ENCODE measurements at places on chromosomes 12 and 14.

DNA sequence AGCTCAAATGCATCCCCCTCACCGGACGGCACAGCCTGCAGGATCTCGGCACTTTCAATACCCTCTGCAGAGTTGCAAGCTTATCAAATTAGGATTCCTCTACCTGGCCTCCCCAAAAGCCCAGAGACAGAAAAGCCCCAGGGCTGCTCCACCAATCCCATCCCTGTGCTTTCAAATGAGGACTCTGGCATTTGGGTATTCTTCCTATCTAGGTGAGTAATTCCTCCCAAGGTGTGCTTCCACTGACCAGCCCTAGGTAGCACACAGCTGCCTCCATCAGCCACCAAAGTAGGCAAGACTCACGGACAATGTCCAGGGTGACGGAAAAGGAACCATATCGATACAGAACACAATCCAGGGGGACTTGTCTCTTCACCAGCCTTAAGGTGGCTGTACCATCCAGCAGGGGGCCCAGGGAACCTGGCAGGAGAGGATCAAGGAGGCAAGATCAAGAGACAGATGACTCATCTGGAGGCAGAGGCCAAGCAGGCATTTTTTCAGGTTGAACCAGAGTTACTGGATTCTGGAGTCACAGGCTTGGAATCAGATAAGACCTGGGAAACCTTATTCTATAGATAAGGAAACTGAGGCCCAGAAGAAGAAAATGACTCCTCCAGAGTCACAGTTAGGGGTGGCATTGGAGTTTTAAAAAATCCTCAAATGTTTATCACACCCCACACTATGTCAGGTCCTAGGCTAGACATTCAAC, 9.9 kb downstream of the PMEL start:
- DNase-seq, result no peak

DNA sequence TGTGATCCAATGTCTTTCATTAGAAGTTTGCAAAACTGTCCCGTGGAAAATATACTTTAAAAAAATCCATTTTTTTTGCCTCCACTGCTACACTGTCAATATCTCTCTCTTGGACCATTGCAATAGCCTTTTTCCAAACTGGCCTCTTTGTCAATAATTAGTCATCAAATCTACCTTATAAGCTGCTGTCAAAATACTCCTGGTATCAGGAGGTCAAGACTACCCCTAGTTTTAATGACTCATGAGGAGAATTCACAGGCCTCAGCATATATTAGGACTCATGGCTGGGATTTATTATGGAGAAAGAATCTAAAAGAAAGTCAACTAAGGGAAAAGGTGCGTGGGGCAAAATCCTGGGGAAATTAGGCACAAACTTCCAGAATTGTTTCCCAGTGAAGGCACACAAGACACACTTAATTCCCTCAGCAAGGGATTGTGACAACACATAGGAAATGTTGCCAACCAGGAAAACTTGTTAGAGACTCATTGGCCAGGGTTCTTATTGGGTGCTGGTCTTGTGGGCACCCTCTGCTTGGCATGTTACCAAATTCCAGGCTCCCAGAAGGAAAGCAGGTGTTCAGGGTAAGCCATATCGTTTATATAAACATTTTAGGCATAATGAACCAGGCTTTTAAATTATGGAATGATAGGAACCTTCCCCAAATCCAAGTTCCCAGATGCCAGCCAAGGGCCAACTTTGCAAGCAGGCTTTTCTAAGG, 56.1 kb downstream of the TMEM117 start:
- DNase-seq, result no peak

DNA sequence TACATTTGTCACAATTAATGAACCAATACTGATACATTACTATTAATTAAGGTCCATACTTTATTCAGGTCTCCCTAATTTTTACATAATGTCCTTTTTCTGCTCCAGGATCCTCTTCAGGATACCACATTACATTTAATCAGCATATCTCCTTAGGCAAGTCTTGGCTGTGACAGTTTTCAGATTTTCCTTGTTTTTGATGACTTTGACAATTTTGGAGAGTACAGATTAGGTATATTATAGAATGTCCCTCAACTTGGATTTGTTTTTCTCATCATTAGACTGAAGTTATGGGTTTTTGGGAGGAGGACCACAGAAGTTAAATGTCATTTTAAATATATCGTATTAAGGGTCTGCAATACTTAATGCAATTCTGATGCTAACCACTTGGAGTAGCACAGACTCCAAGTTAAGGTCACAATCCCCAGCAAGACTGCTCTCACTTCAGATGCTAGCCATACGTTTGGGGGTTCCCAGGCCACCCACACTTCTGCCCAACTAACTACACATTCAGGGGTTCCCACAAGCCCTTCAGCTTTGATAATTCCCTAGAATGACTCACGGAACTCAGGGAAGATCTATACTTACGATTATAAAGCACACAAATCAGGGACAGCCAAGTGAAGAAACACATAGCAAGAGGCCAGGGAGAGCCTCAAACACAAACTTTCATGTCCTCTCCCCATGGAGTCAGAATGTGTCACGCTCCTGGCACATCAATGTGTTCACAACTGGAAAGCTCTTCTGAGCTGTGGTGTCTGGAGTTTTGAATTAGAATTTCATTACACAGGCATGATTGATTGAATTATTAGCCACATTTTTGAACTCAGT, 17.0 kb upstream of the NUBPL start:
- no peak for DNase-seq

- DNase-seq, result no peak
Observed at GRCh38 chr12:94202245-94203180, 54.1 kb downstream of the PLXNC1 start.

DNA sequence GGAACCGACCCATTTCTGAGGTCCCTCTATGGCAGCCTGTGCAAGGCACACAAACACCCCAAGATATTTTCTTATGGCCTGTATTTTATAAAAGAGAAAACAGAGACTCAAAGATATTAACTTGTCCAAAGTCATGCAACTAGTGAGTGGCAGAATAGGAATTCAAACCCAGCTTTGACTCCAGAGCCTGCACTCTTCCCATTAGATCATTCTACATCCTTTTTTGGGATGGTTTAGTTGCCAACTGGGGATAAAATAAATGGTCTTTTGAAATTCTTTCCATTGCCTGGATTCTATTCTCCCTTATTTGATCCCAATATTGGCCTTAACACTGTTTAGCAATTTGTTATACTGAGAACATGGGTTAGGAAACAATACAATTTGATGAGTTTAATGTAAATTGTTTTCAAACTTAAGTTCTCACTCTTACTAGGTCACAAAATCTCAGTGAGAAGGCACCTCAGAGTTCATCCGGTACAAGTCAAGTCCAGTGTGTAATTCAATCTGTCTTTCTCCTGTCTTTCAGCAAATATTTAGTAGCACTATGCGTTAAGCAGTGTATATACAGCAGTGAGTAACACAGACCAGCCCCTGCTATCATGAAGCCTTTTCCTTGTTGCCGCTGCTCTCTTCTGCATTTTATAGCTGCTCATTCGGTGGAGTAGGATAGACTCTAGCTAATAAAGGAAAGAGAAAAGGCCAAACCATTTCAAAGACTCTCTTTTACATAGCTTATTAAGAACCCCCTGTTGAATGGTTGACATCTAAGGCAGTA, 162.1 kb upstream of the IFNG-AS1 start:
- DNase-seq, result no peak

GRCh38 chr14:91380610-91381371, 36.8 kb downstream of the CCDC88C start:
- DNase-seq, result no peak

- no peak for DNase-seq
Observed at GRCh38 chr12:68978678-68979077, 45.7 kb upstream of the CPM start.

- DNase-seq, result no peak
Observed at GRCh38 chr12:75489613-75490210, 9.2 kb downstream of the GLIPR1 start.

GRCh38 chr12:30965613-30965985, 39.1 kb downstream of the TSPAN11 start:
- DNase-seq, result no peak

DNA sequence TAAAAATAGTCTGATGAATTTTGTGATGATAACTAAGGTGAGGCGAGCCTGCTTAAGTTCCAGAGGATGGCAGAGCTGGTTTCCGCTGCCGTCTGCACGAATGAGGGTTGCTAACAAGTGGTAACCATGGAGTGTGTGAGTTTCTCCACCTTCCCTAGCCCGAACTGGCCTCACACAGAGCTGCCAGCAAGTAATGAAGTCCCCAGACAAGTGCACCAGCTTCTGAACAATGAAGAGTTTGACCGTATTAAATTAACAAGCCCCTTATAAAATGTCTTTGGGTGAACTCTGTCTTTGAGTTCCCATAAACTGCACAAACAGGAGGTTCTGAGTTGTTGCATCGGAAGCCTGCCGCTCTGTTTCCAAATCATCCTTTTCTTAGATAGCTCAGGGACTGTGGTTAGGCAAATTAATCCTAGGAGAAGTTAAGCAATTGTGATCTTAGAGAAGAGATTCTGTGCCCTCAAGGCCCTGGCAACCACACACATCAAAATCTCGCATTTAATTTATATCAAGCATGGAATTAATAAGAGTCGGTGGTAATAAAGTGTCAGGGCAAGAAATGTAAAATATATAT, 274.1 kb upstream of the DAAM1 start:
- DNase-seq, result no peak

DNA sequence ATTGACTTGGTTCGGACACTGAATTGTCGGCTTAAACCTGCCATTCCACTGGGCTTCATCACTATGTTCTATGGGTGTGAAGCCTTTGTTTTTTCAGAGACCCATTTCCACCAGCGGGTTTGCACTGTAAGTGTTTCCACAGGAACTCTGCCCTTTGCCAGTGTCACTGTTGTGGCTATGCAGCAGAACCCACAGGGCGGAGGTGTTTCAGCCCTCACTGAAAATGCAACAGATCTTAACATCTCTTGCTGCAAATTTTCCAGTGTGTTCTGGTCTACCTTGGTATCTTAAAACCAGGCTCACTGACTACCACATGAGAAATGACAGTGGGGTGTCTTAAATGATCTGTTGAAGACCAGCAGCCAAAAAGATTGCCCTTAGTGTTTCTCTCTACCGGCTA, 21.1 kb downstream of the PRKCH start:
- no peak for DNase-seq

GRCh38 chr14:91366749-91367148, 50.9 kb downstream of the CCDC88C start:
- DNase-seq, result no peak

DNA sequence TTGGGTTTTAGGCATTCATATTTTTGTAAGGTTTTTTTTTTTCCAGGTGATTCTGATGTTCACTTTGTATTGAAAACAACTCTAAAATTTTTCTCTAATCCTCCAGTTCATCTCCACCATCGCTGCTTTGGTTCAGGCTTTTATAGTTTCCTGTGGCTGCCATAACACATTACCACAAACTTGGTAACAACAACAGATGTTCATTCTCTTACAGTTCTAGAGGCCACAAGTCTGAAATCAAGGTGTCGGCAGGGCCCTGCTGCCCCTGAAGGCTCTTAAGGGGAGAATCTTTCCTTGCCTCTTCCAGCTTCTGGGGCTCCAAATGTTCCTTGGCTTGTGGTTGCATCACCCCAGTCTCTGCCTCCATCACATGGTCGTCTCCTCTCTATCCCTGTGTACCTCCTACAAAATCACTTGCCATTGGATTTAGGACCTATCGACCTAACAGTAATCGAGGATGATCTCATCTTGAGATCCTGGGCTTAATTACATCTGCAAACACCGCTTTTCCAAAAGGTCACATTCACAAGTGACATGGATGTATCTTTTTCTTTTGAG, 55.2 kb downstream of the PELI2 start:
- DNase-seq, result no peak

DNA sequence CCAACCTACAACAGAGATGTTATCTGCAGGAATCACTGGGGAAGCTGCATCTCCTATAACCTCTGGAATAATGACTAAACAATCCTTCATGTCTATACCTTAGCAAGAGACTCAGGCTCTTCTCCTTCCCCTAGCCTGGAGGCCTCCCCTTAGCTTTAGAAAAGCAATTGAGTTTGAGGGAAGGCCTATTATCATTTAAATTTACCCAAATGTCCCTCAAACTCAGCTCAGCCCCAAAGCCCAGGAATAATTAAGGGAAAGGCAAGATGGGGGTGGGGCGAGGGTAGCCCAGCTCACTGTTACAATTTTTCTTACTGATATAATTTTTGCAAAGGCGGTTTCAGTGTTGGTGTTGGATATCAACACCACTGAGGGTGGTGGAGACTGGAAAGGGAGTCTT, 151.4 kb upstream of the EEA1 start:
- DNase-seq, result no peak

- DNase-seq, result no peak
Observed at GRCh38 chr12:113186033-113186365, 478 bp downstream of the RITA1 start.

DNA sequence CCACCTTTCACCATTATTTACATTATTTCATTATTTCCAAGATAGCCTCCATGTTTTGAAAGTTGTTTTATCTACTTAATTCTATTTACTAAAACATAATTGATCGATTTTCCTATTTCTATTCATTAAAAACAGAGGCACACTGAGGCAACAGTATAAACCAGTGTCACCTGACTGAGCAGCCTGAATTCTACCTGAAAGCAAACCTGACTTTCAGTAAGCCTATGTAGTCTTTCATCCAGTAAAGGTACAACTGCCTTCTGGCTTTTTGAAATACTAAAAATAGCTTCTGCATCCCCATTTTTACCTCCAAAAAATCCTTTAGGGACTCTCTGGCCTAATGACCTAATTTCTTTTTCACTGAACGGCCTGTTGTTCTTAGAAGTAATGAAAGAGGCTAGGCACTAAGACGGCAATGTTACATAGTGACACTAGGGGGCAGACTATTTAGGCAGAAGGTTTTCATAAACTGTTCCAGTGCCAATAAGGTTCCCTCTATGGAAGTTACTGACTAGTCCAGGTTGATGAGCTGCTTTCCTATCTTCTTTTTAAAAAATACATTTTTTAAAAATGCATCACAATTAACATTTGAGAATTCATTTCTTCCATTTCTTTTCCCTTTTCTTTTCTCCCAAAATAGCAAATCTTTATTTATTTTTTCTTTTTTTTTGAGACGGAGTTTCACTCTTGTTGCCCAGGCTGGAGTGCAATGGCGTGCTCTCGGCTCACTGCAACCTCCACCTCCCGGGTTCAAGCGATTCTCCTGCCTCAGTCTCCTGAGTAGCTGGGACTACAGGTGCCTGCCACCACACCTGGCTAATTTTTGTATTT, 17.5 kb downstream of the ANAPC5 start:
- DNase-seq, result peak; percentile 49

DNA sequence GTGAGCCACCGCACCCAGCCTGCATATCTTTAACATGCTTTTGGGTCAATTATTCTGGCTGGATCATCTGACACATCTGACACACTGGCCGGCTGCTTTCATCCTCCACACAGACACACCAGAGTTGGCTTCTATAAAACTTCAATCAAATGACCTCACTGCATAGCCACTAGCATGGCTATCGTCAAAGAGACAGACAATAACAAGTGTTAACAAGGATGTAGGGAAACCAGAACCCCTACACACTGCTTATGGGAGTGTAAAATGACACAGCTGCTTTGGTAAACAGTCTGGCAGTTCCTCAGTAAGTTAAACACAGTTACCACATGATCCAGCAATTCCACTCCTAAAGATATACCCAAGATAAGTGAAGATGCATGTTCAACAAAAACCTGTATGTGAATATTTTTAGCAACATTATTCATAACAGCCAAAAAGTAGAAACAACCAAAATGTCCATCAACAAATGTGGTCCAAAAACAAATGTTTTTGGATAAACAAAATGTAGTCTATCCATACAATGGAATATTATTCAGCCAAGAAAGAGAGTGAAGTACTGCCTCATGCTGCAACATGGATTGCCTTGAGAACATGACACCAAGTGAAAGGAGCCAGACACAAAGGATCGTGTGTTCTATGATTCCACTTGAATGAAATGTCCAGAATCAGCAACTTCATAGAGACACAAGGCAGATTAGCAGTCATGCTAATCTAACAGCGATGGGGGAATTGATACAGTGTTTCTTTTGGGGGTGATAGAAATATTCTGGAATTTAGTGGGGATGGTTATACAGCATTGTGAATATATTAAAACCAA, 10.1 kb downstream of the KDM2B start:
- DNase-seq, result no peak
